T-helper 17 cell (primary cell): ENCODE measurements at places on chromosomes 1 and 21.

DNA sequence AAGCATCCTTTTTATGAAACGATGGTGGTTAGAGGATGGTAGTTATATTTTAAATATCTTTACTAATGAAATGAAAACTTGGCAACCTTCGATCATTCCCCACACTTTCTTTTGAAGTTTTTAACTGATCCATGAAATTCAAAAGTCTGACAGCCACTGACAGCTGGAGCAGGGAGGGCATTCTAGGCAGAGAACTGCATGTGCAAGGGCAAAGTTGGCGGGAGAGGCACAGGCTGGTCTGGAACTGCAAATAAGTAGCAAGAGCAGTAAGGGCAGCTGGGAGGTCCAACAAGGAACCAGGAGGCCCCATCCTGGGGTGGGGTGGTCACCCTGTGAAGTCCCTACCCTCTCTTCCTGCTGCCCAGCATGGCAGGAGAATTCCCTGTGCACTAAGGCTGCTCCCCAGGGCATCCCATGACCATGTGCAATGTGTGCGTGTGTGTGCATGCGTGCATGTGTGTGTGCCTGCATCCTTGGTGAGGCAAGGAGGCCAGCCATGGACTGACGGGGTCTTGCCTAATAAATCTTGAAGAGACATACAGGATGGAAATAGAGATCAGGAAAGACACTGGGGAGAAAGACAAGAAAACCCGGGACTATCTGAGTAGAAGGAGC lies 33.1 kb upstream of the FOXO6 start:
- no peak for DNase-seq

GRCh38 chr1:166170075-166170474 lies 3.3 kb upstream of the FAM78B start:
- DNase-seq: no peak

DNA sequence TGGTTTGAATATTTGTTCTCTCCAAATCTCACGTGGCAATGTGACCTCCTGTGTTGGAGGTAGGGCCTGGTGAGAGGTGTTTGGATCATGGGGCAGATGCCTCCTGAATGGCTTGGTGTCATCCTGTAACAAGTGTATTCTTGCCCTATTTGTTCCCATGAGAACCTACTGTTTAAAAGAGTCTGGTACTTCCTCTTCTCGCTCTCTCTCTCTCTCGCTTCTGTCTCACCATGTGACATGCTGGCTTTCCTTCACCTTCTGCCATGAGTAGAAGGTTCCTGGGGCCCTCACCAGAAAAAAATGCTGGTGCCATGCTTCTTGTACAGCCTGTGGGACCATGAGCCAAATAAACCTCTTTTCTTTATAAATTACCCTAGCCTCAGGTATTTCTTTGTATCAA lies 8.4 kb upstream of the PAXBP1 start:
- DNase-seq: no peak

GRCh38 chr1:109728870-109729269 lies 12.0 kb downstream of the GSTM3 start:
- DNase-seq: no peak

- no peak for DNase-seq
Observed at GRCh38 chr1:181084606-181084969, 3.9 kb upstream of the IER5 start.

GRCh38 chr21:31872452-31873274 lies at the start of gene HUNK:
HUNK (plus strand) TSS chr21:31873020; CDS start chr21:31873675, 655 bp downstream.
- no peak for DNase-seq

GRCh38 chr1:153619171-153619570 lies 3.0 kb upstream of the S100A14 start:
- no peak for DNase-seq

GRCh38 chr1:44266400-44267344 lies 53.4 kb downstream of the DMAP1 start:
- DNase-seq: no peak

DNA sequence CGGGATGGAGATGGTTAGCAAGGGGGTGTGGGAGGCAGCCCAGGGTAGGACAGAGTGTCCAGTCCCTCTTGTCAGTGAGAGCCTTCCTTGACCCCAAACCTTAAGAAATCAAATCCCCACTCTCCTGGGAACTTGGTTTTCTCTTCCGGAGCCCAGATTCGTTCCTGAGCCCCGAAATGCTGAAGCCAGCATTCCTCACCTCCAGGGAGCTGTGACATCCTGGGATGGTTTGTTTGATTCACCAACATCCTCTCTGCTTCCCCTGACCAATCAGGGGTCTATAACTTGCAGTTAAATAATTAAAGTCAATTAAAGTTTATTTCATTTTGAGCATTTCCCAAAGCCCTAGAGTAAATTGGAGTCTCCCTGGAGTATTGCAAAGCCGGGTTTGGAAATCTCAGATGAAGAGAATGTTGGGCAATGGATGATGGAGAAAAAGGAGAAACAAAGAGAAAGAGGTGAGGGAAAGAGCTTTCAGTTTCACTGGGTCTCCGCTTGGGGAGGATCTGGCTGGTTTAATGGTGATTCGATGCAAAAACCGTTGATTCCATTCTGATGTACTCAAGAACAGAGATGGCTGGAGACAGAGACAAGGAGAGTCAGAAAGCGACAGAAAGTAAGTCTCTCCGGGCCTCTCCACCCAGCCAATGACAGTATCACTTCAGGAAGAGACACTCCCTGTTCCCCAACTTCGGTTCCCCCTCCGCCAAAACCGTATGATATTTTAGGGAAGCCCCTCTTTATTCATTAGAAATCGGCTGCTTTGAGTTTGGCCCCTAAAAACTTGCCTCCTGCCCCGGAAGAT lies 12.8 kb upstream of the ALX3 start:
- DNase-seq: no peak

DNA sequence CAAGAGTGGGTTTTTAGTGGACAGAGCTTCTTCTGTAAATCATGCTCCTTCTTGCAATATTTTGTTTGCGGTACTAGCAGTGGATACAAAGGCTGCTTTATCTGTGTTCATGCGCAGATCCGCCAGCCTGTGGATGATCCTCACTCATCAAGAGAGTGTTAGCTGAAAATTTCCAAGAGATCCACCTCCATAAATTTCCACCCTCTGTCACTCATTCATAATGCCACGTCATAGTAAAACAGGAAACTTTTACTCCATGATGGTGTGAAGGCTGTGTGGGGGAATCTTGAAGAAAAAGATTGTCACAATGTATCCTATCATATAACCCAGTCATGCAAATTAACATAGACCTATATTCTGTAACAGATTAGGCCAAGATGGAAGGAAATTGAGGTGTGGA lies 4.4 kb upstream of the MAPKAPK2 start:
- DNase-seq: no peak

DNA sequence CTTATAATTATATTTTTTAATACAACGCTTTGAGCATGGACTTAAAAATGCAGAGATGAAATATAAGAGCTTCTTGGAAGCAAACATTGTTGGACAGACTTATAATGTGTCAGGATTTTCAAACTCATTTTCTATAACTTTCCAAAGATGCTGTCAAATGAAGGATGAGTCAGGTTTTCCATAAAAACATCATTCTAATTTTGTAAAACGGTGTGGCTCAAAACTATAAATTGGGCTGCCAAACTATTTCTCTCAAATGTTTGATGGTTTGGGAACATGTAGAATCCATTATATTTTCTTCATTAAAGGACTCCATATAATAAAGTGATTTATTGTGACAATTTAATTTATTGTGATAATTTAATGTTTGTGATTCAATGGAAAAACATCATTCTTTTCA lies 511.2 kb downstream of the USP25 start:
- no peak for DNase-seq

GRCh38 chr1:163055531-163055930 lies 13.6 kb upstream of the RGS4 start:
- no peak for DNase-seq

- no peak for DNase-seq
Observed at GRCh38 chr1:177133977-177134538, 30.5 kb downstream of the ASTN1 start.

GRCh38 chr1:60896701-60897363 lies 185.5 kb upstream of the NFIA start:
- no peak for DNase-seq

DNA sequence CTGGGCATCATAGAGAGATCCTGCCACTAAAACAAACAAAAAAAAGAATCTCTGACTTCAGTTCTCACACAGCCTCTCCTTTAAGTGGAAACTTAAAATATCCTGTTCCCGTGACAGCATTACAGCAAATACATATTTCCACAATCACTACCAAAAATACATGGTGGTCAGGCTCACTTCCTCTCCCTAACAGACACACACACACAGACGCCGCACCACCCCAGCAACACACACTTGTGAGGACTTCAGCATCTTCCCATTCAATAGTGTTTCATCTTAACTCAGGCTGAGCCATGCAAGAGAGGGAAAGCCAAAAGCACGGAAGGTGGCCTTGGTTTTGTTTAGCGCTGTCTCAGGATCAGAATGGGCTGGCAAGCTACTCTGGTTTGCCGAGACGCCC lies 21.9 kb downstream of the KIAA1614 start:
- DNase-seq: no peak

DNA sequence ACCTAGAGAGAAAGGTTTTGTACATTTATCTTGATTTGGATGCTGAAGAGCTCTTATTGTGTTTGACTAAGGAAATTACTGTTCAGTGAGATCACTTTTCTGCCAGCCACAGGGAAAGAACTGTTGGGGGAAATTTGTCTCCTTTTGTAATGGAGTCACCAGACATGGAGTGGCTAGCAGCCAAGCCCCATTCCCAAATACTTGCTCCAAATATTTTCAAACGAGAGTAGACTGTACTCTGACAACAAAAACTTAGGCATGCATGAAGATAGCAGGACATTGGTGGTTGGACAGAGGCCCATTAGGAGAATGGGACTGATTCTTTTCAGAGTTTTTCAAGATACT lies 21.1 kb downstream of the IPO9 start:
- DNase-seq: no peak

GRCh38 chr1:155049651-155050559 lies 1.2 kb upstream of the ADAM15 start:
- no peak for DNase-seq

- DNase-seq: no peak
Observed at GRCh38 chr1:11697893-11698210, 6.3 kb downstream of the DRAXIN start.

GRCh38 chr1:1058921-1059493 lies 15.1 kb downstream of the RNF223 start:
- peak; percentile 28 for DNase-seq

- DNase-seq: no peak
Observed at GRCh38 chr1:19765623-19766022, 34.1 kb downstream of the TMCO4 start.

- DNase-seq: no peak
Observed at GRCh38 chr1:69691179-69691578, 123.5 kb downstream of the LRRC7 start.

GRCh38 chr1:44619261-44619900 lies 54.9 kb downstream of the TMEM53 start:
- DNase-seq: no peak

GRCh38 chr1:55639526-55639925 lies 424.4 kb upstream of the USP24 start:
- DNase-seq: no peak

- no peak for DNase-seq
Observed at GRCh38 chr1:200780545-200781369, 42.1 kb downstream of the CAMSAP2 start.

- no peak for DNase-seq
Observed at GRCh38 chr1:54425152-54425584, 19.0 kb upstream of the SSBP3 start.

GRCh38 chr21:42471716-42472330 lies 24.2 kb downstream of the RSPH1 start:
- DNase-seq: no peak

GRCh38 chr1:145720556-145720877 lies 1.2 kb downstream of the CD160 start:
- no peak for DNase-seq

DNA sequence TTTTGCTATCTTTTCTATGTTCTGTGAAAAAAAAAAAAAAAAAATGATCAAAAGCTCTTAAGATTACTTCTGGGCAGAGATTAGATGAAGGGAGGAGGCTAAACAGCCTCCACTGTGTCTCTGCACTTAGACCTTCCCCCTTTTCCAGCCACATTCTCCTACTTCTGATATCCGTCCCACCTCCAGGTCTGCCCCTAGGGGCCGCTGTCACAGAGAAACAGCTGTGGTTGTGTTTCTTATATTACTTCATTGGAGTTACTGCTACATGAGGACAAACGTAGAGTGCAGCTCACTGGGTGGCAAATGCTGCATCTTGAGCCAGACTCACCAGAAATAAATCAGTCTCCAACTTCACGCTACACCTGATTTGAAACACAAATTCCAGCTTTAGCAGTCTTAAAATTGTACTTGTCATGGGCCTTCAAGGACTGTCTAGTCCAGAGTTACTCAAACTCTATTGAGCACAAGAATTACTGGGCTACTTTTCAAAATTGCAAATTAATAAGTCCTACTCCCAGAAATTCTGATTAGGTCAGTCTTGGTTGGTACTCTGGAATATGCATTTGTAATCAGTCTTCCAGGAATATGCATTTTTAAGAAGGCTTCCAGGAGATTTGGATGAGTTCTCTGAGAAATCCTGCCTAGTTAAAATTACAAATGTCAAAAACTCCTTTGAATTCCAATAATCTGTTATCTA lies 125.2 kb upstream of the PTBP2 start:
- no peak for DNase-seq

GRCh38 chr1:168386492-168386891 lies 105.8 kb downstream of the TBX19 start:
- no peak for DNase-seq

- no peak for DNase-seq
Observed at GRCh38 chr1:8025671-8026144, 401 bp downstream of the ERRFI1 start.

GRCh38 chr1:182670032-182670749 lies 14.2 kb downstream of the RGS8 start:
- DNase-seq: no peak

- DNase-seq: no peak
Observed at GRCh38 chr1:246068619-246069509, 438.2 kb downstream of the SMYD3 start.

DNA sequence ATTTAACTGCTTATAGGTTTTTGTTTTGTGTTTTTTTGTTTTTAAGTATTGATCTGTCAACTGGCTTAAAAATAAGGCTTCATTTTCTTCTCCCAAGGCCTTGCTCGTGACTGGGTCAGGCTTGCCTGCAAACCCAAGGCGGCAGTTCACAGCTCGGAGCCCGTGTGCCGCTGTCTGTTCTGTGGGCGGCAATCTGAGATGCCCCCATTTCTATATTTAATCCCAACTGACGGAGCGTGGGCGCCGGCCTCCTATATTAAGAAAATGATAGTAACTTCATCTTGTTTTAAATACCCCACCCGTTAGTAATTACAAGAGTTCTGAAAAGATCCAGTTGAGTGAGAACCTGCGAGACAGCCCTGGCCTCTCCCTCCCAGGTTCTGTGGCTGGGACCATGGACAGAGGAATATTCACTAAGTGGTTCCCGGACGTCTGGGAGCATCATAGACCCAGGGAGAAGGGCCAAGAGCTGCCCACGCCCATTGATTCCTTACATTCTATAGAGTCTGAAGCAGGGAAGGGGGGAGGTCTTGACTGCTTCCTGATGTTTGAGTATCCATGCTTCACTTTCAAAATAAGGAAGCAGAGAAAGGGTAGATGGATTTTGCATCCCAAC lies 42.6 kb upstream of the GPR153 start:
- DNase-seq: no peak

GRCh38 chr1:193083365-193084088 lies 21.7 kb downstream of the GLRX2 start:
- DNase-seq: no peak

GRCh38 chr1:248906753-248907661 lies 972 bp downstream of the PGBD2 start:
- no peak for DNase-seq

GRCh38 chr21:30426731-30427130 lies 1.0 kb upstream of the KRTAP13-3 start:
- no peak for DNase-seq
